ENCODE measurements at places on chromosomes 6 and 20.

DNA sequence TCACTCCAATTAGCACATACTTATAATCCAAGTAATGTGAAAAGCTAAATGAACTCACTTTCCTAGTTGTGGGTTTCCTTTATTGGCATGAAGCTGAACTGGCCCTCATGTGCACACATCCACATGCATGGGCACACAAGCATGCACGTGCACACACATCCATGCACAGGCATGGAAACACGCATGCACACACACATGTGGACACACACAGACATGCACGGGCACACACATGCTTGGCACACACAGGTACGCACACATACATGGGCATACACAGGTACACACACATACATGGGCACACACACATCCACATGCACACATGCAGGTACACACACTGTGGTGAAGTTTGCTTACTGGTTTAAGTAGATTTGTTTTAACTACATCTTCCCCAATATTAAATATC lies 23.8 kb downstream of the SYNDIG1 start:
- DNase-seq: no peak

DNA sequence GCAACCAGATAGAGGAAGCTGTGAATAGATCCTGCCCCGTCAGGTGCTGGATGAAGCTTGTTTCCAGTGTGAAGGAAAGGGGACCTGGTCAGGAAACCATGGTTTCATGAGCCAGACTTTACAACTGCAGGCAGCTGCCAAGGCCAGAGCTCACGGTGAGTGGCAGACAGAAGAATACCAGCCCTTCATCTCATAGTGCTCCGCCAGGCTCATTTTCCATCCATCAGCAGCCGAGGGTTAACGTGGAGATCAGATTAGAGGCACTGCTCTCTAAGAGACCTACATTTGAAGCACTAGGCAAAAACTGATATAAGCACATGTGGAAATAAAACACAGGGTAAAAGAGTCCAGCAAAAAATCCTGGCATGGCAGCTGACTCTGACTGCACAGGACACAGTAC lies 172.4 kb downstream of the CD24 start:
- no peak for DNase-seq

GRCh38 chr6:156654919-156655918 lies 122.0 kb upstream of the ARID1B start:
- no peak for DNase-seq

DNA sequence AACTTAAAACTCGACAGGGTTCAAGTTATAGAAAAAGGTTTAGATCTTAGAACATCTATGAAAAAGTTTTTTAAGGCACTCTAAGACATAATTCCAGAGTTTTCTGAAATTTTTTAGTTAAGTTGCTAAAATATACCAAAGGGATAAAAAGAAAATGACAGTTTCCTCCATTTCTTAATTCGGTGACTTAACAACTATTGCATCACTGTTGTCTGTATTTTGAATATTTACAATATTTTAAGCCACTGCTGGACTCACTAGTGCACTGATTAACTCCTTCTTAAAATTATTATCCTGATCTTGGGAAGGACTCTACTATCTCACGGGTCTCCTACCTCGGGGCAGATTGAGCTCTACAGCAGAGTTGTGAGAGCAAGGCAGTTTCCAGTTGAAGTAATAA lies 91.0 kb downstream of the ADGB start:
- DNase-seq: no peak

DNA sequence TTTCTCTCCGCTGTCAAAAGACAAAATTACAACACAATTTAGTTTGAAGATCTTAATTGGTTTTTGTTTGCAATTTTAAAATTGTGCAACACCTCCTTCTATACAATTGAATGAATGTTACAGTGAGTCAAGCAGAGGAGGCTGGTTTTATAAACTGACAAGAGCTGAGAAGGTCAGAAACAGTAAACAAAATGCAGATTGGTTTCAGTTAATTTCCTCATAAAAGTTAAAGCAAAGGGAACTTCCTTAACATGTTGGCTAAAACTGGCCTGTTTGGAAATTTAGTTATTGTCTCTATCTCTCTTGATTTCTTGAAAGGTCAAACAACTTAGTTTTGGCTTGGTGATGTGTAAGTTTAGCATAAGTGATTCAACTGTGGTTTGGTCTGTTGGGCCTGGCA lies 22.2 kb downstream of the KHDC1L start:
- DNase-seq: no peak

DNA sequence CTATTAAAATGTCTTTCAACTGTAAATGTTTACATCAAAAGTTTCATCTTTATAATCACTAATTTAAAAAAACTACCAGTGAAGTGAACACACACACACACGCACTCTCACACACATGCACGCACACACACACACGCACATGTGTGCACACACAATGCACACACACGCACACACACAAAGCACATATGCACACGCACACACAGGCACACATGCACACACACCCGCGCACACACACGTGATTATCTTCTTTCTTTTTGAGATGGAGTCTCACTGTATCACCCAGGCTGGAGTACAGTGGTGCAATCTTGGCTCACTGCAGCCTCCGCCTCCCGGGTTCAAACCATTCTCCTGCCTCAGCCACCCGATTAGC lies 80.0 kb upstream of the FRMD1 start:
- DNase-seq: no peak

DNA sequence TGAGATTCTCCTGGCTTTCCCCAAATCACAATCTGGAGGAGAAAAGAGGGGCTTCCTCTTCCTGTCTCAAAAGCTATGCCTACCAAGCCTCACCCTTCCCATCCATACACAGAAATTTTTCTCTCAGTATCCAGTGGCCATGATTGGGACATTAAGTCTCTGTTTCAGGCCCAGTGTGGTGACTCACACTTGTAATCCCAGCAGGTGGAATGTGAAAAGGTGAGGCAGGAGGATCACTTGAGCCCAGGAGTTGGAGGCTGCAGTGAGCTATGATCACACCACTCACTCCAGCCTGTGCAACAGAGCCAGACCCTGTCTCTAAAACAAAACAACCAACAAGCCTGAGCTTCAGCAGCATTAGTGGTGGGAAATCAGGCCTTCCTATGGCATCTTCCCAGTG lies 210.0 kb downstream of the OGFRL1 start:
- no peak for DNase-seq

- no peak for DNase-seq
Measured at GRCh38 chr6:22929311-22929985, 360.1 kb downstream of the HDGFL1 start.

DNA sequence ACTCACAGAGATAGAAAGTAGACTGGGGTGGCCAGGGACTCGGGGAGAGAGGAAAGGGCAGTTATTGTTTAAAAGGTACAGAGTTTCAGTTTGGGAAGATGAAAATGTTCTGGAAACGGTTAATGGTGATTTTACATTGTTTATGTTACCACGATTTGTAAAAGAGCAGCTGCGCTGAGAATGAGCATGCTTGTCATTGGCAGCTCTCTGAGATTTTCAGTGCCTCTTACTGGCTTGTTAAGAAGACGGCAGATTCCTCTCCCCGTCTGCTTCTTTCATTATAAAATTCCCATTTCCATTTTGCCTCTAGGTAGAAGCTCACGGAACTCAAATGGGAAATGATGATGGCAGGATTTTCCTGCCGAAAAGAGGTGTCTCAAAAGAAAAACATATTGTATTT lies 39.7 kb upstream of the PPP1R3G start:
- DNase-seq: no peak

DNA sequence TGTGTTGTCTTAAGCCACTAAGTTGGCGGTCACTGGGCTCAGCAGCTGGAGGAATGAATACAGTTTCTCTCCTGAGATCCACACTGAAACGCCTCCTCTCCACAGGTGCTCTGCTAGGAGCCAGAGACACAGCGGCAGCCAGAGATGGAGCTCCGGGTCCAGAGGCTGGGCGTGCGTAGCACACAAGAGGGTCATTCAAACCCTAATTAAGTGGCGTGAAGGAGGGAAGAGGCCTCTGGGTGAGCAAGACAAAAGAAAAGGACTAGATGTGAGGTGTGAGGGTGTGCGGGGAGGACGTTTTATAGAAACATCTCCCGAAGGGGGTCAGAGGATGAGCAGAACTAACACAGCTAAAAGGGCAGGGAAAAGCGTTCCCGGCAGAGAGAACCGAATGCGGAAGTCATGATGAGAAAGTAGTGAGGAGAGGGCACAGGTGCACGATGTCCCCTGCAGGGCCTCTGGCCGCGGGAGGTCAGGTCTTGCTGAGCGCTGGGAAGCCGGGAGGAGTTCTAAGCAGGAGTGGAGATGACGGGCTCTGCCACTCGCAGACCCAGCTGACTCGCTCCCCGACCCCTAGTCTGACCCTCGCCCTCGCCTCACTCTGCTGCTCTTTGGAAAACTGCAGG lies 54.4 kb downstream of the BMP7 start:
- no peak for DNase-seq

- no peak for DNase-seq
Measured at GRCh38 chr20:51532577-51533191, 9.8 kb downstream of the NFATC2 start.

DNA sequence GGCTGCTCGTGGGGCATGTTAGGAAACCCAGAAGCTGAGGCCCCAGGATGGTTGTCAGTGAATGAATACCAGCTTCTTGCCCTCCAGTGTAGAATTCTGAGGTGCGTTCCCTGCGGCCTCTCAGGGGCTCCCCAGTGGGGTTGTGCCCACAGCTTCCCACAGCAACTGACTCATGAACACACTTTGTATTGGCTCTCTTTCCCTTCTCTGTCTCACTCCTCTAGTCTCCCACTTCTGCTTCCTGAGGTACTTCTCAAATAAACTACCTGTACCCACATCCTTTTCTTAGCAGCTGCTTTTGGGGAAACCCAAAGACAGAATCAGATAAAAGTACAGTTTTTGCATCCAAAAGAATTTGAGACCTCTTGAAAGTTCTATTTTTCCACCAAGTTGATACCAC lies 107.7 kb upstream of the JAG1 start:
- no peak for DNase-seq

- no peak for DNase-seq
Measured at GRCh38 chr20:7248281-7249201, 481.1 kb downstream of the BMP2 start.

GRCh38 chr20:53321596-53321995 lies 272.0 kb downstream of the ZNF217 start:
- no peak for DNase-seq

- no peak for DNase-seq
Measured at GRCh38 chr6:129507846-129508245, 202.1 kb downstream of the ARHGAP18 start.

GRCh38 chr6:111950661-111951496 lies 77.6 kb upstream of the FYN start:
- no peak for DNase-seq

GRCh38 chr6:9766240-9766915 lies 648.5 kb downstream of the TFAP2A start:
- no peak for DNase-seq

DNA sequence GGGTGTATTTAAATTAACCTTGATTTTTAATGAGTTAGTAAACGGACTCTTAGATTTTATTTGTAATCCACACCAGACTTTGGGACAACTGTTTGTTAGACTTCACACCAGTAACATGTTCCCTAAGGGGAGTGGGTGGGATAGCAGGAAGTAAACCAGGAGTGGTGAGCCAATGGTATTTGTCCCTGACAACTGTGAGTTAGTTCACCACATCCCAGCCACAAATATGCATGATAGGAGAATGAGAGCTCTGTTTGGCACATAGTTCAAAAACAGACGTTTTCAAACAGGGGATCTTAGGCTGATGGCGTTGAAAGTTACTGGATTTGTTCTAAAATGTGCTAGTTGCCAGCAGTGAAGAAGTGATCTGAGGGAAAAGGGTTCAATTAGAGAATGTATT lies 18.7 kb upstream of the COL10A1 start:
- DNase-seq: no peak

- no peak for DNase-seq
Measured at GRCh38 chr20:9156529-9157280, 87.8 kb downstream of the PLCB4 start.

DNA sequence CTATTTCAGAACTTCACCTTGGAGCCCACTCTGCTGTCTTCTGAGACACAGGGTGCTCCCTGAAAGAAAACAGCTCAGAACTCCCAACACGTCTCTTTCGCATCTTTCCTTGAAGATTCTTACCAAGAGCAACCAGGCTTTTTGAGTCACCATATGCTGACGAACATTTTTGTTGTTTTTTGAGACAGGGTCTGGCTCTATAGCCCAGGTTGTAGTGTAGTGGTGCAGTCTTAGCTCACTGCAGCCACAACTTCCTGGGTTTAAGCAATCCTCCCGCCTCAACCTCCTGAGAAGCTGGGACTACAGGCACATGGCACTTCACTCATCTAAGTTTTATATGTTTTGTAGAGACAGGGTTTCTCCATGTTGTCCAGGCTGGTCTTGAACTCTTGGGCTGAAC lies 68.5 kb downstream of the TRMT11 start:
- DNase-seq: no peak

- DNase-seq: no peak
Measured at GRCh38 chr6:166470863-166471410, 88.2 kb upstream of the MPC1 start.

GRCh38 chr6:150783813-150784212 lies 81.7 kb upstream of the MTHFD1L start:
- no peak for DNase-seq

DNA sequence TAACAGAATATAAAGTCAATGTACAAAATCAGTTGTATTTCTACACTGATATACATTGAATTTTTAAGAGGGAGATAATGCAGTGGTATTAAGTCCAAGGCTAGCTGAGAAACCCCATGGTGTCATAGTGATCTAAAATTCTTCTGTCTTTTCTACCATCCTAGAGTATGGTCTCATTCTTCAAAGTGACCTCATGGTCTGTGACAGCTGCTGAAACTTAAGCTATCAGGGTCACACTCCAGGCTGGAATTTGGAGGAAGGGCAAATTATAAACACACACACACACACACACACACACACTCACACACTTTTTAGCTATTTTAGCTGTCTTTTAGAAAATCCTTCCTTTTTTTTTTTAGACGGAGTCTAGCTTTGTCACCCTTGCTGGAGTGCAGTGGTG lies 47.3 kb upstream of the DYNLRB1 start:
- no peak for DNase-seq

GRCh38 chr20:57190536-57191264 lies 75.7 kb downstream of the BMP7 start:
- DNase-seq: no peak

- DNase-seq: no peak
Measured at GRCh38 chr6:165585060-165585459, 78.0 kb downstream of the PDE10A start.

GRCh38 chr20:39825524-39825923 lies 863.4 kb downstream of the DHX35 start:
- DNase-seq: no peak

- no peak for DNase-seq
Measured at GRCh38 chr6:162056745-162057144, 670.8 kb downstream of the PRKN start.

GRCh38 chr20:17493173-17493572 lies 38.0 kb downstream of the BFSP1 start:
- DNase-seq: no peak

GRCh38 chr6:33694401-33694931 lies 17.0 kb downstream of the UQCC2 start:
- DNase-seq: no peak

Data from left renal cortex interstitium (tissue), 4 donors.